ENCODE measurements at places on chromosomes 6 and 20. TPM values are rescaled to one million over a fixed set of nuclear protein-coding genes. Genes with fewer than 3 reads are reported as not detected.

Gene ADGRB3
- total RNA-seq = not detected

Gene CLVS2
- total RNA-seq = not detected

Gene GPR6
- not detected for total RNA-seq

Gene PXMP4
- total RNA-seq = 5.2 TPM

Gene NRSN1
- not detected for total RNA-seq

Gene GGTLC1
- not detected for total RNA-seq

Gene CDSN
- total RNA-seq = 0.16 TPM

Gene HLA-DRB1
- not detected for total RNA-seq

Gene SLPI
- 273 TPM for total RNA-seq

DNA sequence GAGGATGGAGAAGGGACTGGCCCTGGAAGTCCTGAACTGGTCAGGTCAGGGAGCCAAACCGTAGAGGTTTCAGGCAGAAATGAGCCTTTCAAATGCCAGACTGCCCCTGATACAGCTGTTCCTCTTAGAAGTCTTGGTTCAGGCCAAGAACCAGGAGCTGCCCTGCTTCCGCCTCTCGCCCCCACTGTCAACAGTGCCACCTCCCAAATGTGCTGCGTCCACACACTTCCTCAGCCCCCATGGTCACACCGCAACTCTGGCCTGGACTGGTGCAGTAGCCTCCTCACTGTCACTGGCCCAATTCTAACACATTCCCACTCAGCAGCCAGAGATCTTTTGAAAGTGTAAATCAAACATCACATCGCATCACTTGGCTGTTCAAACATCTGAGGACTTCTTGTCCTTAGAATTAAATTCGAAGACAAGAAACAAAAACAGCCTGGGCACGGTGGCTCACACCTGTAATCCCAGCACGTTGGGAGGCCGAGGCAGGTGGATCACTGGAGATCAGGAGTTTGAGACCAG lies 69.7 kb downstream of the STK35 start:
- H3K27ac ChIP-seq = no peak overlapping the region
- H3K4me3 ChIP-seq = no peak overlapping the region
- no peak for DNase-seq

GRCh38 chr6:3294921-3295871 lies 36.4 kb downstream of the PSMG4 start:
- no peak overlapping the region for H3K27ac ChIP-seq
- H3K27me3 ChIP-seq = no peaks in the 10 kb centered on the region
- H3K36me3 ChIP-seq = peaks cover 9% of the 10 kb centered on the region
- H3K4me3 ChIP-seq = no peak overlapping the region

GRCh38 chr6:119470893-119471542 lies 121.5 kb upstream of the MAN1A1 start:
- peak overlapping the region; percentile 40 for H3K27ac ChIP-seq
- H3K4me1 ChIP-seq = peaks cover 9% of the 10 kb centered on the region
- H3K4me3 ChIP-seq = no peak overlapping the region
- H3K27me3 ChIP-seq = no peaks in the 10 kb centered on the region

GRCh38 chr20:29740601-29740950 lies 1516.9 kb upstream of the DEFB115 start:
- peaks cover 5% of the 10 kb centered on the region for H3K36me3 ChIP-seq
- DNase-seq = no peak
- no peaks in the 10 kb centered on the region for H3K27me3 ChIP-seq
- H3K4me1 ChIP-seq = no peaks in the 10 kb centered on the region

DNA sequence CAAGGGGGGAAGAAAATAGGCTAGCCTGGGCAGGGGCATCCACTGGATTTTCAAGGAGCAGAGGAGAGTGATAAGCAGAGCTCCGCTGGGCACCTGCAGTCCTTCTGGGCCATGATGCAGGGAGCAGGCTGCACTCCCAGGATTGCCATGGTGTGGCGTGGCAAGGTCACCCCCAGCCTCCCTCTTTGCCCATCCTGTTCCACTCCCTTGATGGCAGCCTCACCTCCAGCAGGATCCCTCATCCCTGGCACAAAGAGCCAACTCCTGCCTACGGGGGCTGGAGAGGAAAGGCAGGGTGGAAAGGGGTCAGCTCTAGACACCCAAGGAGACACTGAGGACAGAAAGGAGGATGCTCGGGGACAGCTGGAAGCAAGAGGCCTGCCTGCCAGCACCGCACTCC lies 22.4 kb upstream of the MYMX start:
- H3K36me3 ChIP-seq = no peaks in the 10 kb centered on the region
- no peaks in the 10 kb centered on the region for H3K27me3 ChIP-seq
- no peak overlapping the region for H3K27ac ChIP-seq
- no peaks in the 10 kb centered on the region for H3K4me1 ChIP-seq

GRCh38 chr6:147651249-147652063 lies 143.0 kb downstream of the SAMD5 start:
- no peaks in the 10 kb centered on the region for H3K27me3 ChIP-seq
- H3K36me3 ChIP-seq = no peaks in the 10 kb centered on the region
- no peak overlapping the region for H3K4me3 ChIP-seq
- DNase-seq = peak; percentile 37
- peaks cover 7% of the 10 kb centered on the region for H3K4me1 ChIP-seq

DNA sequence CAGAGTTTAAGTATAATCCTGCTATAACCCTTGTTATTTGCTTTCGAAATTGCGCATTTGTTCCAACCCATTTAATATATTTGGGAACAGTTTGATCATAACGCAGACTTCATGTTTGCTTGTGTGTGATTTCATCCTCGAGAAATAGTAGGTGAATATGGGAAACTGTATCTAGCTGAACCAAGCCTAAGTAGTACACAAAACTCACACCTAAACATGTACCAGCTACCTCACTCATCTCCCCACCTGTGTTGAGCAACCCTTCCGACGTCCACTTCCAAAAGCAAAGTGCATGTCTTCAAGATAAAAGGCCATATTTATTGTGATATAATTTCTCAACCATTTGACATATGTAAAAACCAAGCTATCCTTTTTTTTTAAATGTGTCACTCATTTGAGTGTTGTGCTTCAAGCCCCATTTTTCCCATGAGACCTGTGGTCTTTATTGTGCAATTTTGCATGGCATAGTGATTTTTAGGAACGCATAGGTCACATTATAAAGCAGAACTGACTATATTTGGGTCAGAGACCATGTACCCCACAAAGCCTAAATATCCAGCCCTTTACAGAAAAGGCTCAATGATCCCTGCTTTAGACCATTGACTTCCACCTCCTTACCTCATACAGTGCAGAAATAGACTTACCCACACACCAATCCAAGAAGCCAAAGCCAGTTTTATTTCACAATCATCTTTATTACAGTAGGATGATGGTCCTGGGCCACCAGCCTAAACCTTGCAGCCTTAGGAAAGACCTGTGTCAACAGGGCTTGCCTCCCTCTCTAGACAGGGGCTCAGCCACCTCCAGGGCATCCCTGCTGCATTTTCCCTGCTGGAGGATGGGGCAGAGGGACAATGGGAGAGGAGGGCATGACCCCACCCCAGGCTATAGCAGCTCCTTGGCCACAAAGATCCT lies 7.1 kb downstream of the CCND3 start:
- no peak overlapping the region for H3K27ac ChIP-seq
- H3K27me3 ChIP-seq = no peaks in the 10 kb centered on the region
- H3K4me3 ChIP-seq = no peak overlapping the region

DNA sequence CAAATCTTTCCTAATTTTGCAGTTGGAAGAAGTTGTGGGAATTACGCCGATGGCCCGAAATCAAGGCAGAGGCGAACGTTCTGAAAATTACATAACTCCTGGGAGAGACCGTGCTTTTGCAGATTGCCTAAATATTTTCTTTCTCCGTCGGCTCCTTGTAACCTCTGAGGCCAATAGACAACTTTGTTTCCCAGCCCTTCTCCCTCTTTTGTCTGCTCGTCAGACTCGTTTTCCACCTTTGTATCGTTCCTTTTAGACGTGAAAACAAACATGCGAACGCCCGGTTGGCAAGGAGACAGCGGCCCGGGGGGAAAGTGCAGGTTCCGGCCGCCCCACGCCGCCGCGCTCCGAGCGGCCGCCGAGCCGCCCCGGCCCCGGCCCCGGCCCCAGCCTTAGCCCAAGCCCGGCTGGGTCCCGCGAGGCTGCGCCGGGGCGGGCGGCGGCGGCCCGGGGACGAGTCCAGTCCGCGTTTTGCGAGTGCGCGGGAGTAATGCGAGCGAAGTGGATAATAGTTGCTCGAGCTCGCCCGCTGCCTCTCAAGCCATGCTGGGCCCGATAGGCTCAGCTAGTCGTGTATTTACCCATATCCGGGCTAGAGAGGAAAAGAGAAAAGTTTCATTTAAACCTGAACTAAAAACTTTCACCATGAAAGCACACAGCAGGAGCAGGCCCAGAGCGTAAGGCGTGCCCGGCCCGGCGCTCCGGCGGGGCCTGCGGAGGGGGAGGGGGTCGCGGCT lies at the start of gene ARID1B:
Gene ARID1B (plus strand): TSS at position 539 of the 737 bp plus-strand sequence. CDS start 303 bp downstream, outside the sequence.
- H3K36me3 ChIP-seq = peaks cover 8% of the 10 kb centered on the region
- H3K4me3 ChIP-seq = peak within 1 kb of the TSS; percentile 79
- H3K4me1 ChIP-seq = peaks cover 19% of the 10 kb centered on the region
- DNase-seq = peak; percentile 79
- peak within 1 kb of the TSS; percentile 94 for H3K27ac ChIP-seq
- H3K27me3 ChIP-seq = no peaks in the 10 kb centered on the region

DNA sequence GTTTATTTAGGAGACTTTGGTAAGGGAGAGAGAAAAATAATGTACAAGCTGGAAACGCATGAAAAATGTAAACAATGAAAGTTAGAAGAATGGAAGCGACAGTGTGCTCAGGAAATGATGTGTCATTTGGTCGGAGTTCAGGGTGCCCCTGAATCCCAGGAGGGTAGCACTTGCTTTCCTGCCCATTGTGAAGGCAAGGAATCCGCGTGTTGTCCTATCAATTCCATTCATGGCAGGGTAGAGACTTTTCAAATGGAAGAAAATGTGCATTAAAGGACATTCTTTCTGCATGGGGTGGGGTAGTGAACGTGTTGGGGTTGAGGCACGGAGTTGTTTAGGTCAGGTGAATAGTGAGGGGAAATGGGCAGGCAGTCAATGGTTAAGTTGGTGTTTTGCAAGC lies 33.7 kb downstream of the GCNT2 start:
- H3K4me1 ChIP-seq = peaks cover 10% of the 10 kb centered on the region
- no peak overlapping the region for H3K4me3 ChIP-seq
- no peak overlapping the region for H3K27ac ChIP-seq
- DNase-seq = no peak
- no peaks in the 10 kb centered on the region for H3K27me3 ChIP-seq

GRCh38 chr20:36199345-36200257 lies 36.7 kb upstream of the AAR2 start:
- H3K27me3 ChIP-seq = no peaks in the 10 kb centered on the region
- H3K27ac ChIP-seq = no peak overlapping the region
- peak; percentile 78 for DNase-seq

All from MCF 10A (cell line).